Naive thymus-derived CD4-positive, alpha-beta T cell (primary cell): ENCODE measurements at places on chromosomes 2 and 18. TPM values are rescaled to one million over a fixed set of nuclear protein-coding genes. Genes with fewer than 3 reads are reported as not detected.
A peak's percentile ranks its signal among the peaks of the same experiment; 100 is the strongest.

DNA sequence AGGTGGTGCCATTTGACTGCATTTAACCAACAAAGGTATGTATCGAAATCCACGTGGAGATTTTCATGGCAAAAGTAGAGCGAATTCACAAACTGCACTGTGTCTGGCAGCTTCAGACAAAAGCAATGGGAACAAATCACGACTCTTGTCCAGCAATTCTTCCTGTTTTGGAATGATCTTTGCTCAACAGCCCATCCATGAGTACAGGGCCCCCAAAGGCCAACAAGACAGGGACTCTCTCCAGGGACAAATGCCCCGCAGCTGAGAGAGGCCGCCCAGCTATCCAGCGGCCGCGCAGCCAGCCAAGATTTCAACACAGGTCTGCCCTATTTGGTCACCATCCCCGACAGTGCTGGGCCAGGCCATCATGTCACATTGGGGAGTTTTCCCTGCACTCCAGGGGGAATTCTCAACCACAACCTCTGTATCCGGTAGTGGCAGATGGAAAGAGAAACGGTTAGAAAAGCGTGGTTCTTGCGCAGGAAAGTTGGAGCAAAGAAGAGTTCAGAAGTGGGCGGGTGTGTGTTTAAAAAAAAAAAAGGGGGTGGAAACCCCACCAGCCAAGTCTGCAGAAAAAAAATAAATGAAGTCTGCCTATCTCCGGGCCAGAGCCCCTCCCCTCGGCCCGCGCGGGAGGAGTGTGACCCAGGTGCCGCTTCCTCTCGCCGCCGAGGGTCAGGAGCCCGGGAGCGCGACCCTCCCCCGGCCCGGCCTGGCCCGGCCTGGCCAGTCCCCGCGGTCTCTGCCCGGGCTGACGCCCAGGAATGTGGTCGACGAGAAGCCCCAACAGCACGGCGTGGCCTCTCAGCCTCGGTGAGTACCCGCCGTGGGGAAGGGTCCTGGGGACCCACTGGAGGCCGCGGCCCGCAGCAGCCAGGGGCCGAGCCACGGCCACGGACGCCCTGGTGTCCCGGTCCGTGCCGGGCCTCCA is at the start of gene GYPC:
Gene GYPC (plus strand): TSS at position 659 of the 931 bp plus-strand sequence. CDS start 106 bp downstream, at position 765.
- peak within 1 kb of the TSS; percentile 99 for H3K4me3 ChIP-seq
- peak within 1 kb of the TSS; percentile 98 for H3K27ac ChIP-seq
- H3K4me1 ChIP-seq: peaks cover 39% of the 10 kb centered on the region
- no peaks in the 10 kb centered on the region for H3K36me3 ChIP-seq
- peak; percentile 64 for DNase-seq
- H3K27me3 ChIP-seq: no peaks in the 10 kb centered on the region

DNA sequence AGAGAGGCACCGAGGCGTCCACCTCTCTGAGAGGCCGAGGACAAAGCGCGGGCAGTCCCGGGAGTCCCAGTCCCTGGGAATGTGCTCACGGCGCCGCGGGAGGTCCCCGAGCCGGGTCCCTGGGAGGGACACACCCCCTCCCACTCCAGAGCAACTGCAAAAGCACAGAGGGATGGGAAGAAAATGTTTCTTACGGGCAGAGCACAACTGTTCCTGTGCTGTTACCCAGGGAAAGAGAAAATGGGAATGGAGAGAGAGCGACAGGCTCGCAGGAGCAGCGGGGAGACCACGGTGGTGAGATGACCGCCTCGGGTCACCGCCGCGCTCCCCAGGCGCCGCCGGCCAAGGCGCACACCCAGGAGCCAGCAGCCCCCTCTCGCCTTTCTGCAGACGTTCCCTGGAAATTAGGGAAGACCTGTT is 1.2 kb upstream of the BCL11A start:
- H3K27ac ChIP-seq: peak overlapping the region; percentile 34
- peaks cover 26% of the 10 kb centered on the region for H3K4me1 ChIP-seq
- peak overlapping the region; percentile 90 for H3K4me3 ChIP-seq

DNA sequence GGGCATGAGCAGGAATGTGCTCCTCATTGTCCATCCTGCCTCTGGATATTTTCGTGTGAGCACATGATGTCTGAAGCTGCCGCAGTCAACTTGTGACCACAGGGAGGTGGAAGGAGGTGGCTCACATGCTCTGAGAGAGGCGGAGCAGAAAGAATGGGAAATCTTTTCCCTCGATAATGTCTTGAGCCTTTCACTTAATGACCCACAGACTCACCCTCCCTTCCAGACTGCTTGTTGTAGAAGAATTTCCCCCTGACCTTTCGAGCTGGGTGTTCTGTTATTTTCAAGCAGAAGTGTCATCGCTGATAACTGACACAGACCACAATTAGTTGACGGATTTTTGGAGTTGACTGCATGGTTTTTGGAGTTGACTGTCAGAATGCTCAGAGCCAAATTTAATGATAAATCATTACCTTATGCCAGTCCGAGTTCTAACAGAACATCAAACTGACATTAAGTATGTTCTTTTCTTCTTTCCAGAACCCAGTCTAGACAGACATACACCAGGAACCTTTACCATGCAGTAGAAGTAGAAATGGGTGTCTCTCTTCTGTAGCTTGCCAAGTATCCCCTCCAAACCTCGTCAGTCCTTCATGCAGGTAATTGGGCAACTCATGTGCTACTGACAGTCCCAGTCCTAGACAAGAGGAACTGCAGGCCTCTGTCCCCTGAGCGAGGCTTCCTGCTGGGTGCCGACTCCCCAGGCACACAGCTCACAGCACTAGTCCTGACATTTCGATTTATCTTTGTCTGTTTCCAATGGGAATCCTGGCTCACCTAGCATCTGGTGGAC is 29.4 kb upstream of the RTTN start:
- H3K4me3 ChIP-seq: no peak overlapping the region
- DNase-seq: no peak
- H3K4me1 ChIP-seq: no peaks in the 10 kb centered on the region
- H3K36me3 ChIP-seq: no peaks in the 10 kb centered on the region
- H3K27me3 ChIP-seq: no peaks in the 10 kb centered on the region

GRCh38 chr2:21544392-21544791 is 420.6 kb downstream of the TDRD15 start:
- no peaks in the 10 kb centered on the region for H3K36me3 ChIP-seq
- no peaks in the 10 kb centered on the region for H3K4me1 ChIP-seq
- no peak overlapping the region for H3K4me3 ChIP-seq
- H3K27me3 ChIP-seq: no peaks in the 10 kb centered on the region
- no peak for DNase-seq
- H3K27ac ChIP-seq: no peak overlapping the region

Gene ALK
- polyA plus RNA-seq: 0.13 TPM

DNA sequence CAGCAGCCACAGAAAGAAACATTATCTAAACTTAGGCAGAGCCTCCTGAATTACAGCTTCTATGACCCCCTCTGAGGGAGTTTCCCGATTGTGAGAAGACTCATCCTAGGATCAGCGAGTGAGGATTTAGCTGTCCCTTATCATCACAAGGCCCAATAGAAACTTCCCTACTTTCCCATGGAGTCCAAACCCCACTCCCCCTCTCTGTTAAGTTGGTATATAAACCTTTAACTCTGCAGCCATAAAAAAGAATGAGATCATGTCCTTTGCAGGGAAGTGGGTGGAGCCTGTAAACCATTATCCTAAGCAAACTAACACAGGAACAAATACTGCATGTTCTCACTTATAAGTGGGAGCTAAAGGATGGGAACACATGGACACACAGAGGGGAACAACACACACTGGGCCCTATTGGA is 78.8 kb downstream of the MYL12B start:
- no peak for DNase-seq
- no peaks in the 10 kb centered on the region for H3K27me3 ChIP-seq
- H3K4me3 ChIP-seq: no peak overlapping the region
- H3K4me1 ChIP-seq: no peaks in the 10 kb centered on the region
- H3K36me3 ChIP-seq: no peaks in the 10 kb centered on the region

GRCh38 chr2:119108186-119108585 is 50.4 kb downstream of the C1QL2 start:
- DNase-seq: no peak
- H3K27ac ChIP-seq: no peak overlapping the region
- no peaks in the 10 kb centered on the region for H3K27me3 ChIP-seq
- no peaks in the 10 kb centered on the region for H3K4me1 ChIP-seq

Gene STARD6
- not detected for polyA plus RNA-seq

DNA sequence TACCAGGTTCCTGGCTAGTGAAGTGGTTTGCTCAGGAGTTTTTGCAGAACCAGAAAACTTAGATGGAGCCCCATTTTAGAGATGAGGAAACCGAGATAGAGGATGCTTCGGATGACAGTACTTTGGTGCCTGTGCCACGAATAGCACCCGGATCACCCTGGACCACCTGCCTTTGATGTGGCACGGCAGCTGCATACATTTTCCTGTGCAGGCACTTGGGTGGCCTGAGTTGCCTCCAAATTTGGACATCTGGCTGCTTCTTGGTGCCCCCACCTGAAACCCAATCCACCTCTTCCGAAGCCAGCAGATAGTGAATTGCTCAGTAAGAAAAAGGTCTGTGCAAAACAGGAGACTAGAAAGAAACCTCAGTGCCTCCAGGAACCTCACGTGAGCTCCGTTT is 140.6 kb upstream of the ID2 start:
- H3K36me3 ChIP-seq: no peaks in the 10 kb centered on the region
- no peaks in the 10 kb centered on the region for H3K4me1 ChIP-seq
- DNase-seq: no peak
- no peak overlapping the region for H3K27ac ChIP-seq
- no peak overlapping the region for H3K4me3 ChIP-seq

GRCh38 chr2:227398684-227399670 is 11.2 kb upstream of the SCYGR1 start:
- no peak for DNase-seq
- no peak overlapping the region for H3K27ac ChIP-seq
- H3K27me3 ChIP-seq: no peaks in the 10 kb centered on the region

DNA sequence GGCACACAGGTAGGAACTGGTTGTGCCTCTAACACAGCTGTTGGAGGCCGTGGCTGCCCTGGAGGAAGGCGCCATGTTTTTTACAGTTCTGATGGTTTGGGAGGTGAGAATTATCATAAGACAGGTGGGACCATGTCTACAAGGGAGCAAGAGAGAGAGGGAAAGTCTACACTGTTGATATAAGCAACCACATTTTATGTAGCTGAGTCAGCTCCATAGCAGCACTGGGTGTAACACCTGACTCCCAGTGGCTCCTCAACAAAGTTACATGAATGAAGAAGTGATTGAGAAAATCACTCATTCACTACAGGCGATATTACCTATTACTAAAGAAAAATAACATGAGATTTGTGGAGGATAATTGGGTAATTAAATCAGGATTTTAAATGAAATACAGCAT is 41.3 kb upstream of the ACAA2 start:
- DNase-seq: no peak
- no peaks in the 10 kb centered on the region for H3K36me3 ChIP-seq
- no peak overlapping the region for H3K27ac ChIP-seq
- no peaks in the 10 kb centered on the region for H3K27me3 ChIP-seq
- no peak overlapping the region for H3K4me3 ChIP-seq
- no peaks in the 10 kb centered on the region for H3K4me1 ChIP-seq

DNA sequence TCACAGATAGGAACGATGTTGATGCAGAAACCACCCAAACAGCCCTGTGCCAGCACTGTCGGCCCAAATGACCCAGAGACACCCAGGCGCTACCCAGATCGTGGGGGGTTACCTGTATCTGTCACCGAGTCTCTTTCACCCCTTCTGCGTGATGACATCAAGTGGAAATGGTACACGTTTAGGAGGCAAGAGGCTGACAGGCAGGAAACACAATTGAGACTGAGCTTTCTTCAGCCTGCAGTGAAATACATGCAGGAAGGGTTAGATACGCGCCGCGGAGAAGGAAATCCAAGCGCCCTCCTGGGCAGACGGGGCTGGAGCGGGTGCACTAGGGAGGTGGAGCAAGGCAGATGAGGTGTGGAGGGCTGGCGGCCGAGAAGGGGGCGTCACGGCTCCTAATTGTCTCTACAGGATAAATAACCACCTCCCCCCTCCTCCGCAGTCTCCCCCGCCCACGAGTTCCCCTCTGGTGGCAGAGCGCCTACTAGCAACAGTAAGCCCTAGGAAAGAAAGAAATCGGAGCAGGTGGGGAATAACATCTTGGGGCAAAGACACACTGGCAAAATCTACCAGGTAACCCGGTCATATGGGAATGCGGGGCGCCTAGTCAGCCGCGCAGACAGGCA is at the start of gene RNF152:
Gene RNF152 (minus strand): TSS at position 325 of the 626 bp plus-strand sequence. CDS start 76,544 bp downstream, outside the sequence.
- H3K36me3 ChIP-seq: no peaks in the 10 kb centered on the region
- DNase-seq: peak; percentile 43
- H3K27ac ChIP-seq: no peak within 1 kb of the TSS

GRCh38 chr18:58967751-58968254 is 103.1 kb downstream of the ZNF532 start:
- H3K27ac ChIP-seq: no peak overlapping the region
- H3K4me3 ChIP-seq: no peak overlapping the region
- DNase-seq: no peak
- H3K27me3 ChIP-seq: no peaks in the 10 kb centered on the region
- no peaks in the 10 kb centered on the region for H3K4me1 ChIP-seq
- H3K36me3 ChIP-seq: no peaks in the 10 kb centered on the region

Gene CD8A
- polyA plus RNA-seq: 0.76 TPM

DNA sequence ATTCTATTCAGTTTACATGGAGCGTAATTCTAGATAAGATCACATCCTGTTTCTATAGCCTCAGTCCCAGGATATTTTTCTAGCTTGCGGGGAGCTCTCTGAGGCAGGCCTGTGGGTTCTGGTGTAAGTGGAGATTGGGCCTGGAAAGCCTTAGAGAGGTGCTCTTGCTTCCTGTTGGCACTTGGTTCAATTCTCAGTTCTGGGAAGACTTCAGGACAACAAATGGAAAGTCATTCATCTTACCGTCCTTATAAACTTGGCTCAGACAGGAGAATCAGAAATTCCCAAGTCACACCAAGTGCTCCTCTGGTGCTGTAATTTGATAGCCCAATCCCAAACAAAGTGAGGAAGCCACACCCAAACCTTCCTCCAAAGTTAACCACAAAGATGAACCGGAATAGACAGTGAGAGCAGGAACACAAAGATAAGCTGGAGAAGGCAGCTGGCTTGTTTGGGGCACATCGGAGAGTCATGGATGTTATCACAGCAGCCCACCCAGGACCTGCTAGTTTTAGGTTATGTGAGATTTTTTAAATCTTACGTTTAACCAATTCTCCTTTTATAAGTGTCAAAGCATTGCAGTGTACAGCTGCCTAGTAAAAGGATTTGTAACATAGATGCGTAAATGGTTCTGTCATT is 144.3 kb upstream of the MAP3K20 start:
- H3K36me3 ChIP-seq: no peaks in the 10 kb centered on the region
- no peak overlapping the region for H3K4me3 ChIP-seq
- no peak for DNase-seq
- H3K4me1 ChIP-seq: peaks cover 6% of the 10 kb centered on the region
- no peaks in the 10 kb centered on the region for H3K27me3 ChIP-seq
- no peak overlapping the region for H3K27ac ChIP-seq

Gene HDAC4
- polyA plus RNA-seq: 7.4 TPM

DNA sequence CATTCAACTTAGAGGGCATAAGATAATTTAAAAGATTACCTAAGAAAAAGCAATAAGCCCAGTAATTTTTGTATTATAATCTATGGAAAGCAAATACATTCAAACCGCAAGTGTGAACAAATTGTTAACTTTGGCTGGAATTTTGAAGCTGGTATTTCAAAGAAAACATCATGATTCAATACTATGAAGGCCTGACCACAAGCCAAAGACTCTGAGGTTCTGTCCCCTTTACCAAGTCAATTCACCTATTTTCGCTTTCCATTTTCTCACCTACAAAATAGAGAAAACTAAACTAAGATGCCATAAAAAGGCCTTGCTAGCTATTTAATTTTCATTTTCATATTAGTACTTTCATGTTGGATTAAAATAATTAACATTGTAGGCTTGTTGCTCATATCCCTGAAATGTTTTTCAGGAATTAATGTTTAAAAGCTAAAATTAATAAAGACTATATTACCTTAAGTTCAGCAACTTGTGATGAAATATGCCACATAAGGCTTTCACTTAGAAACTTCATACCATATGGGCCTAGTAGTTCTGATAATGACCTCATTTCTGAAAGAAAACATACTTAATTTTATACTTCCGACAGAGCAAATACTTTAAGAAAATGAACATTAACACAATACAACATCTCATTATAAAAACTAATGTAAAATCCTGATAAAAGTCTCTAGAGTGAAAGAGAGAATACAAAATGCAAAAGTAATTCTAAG is 85.7 kb upstream of the FRZB start:
- no peak overlapping the region for H3K4me3 ChIP-seq

Gene ITPRIPL1
- polyA plus RNA-seq: 0.85 TPM
